ENCODE measurements at places on chromosomes 1 and 21.

DNA sequence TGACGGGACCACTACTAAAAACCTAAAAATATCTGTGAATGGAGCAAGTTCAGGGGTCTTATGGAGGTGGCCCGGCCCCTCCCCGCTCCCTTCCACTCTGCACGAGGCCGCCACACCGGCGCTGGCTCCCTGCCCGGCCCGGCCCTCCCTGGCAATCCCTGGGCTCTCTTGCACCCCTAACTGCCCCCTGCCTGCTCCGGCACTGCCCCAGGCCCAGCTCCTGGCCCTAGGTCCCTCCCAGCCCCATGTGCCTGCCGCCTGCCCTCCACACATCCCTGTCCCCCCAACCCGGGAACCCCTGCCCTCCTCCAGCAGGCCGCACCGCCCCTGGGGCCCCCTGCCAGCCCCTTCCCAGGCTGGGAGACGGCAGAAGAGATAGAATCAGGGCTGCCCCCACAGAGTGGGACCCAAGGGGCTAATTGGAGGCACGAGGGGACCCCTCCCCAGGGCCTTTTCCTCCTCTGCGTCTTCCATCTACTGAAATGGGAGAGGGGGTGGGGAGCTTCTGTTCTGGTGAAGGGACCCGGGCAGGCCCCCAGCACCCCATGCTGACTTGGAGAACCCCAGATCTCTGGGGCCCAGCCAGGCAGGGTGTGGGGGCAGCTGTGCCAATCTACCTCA lies 9.3 kb upstream of the CTRC start:
- DNase-seq: no peak

- DNase-seq: no peak
Observed at GRCh38 chr1:178962853-178963711, 62.6 kb upstream of the FAM20B start.

GRCh38 chr1:193079187-193079586 lies 19.8 kb downstream of the RO60 start:
- DNase-seq: no peak

- no peak for DNase-seq
Observed at GRCh38 chr1:167738158-167738557, 16.4 kb downstream of the MPZL1 start.

DNA sequence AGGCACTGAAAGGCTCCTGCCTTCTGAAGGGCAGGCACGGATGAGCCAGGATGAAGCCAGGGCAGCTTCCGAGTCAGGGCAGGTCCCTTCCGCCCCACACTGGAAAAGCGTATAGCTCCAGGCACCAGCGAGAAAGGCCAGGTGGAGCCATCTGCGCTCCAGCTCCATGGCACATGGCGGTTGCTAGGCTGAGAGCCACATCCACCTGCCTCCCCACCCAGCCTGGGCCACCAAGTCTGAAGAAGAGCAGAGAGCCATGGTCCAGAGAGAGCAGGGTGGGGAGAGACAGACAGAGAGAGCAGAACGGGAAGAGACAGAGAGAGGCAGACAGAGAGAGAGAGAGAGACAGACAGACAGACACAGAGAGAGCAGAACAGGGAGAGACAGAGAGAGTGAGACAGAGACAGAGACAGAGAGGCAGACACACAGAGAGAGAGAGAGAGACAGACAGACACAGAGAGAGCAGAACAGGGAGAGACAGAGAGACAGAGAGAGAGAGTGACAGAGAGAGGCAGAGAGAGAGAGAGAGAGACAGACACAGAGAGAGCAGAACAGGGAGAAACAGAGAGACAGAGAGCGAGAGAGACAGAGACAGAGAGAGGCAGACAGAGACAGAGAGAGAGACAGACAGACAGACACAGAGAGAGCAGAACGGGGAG lies 5.2 kb downstream of the FNDC10 start:
- DNase-seq: peak; percentile 26

- DNase-seq: no peak
Observed at GRCh38 chr1:159239551-159240220, 35.0 kb downstream of the ACKR1 start.

- no peak for DNase-seq
Observed at GRCh38 chr1:183137782-183138181, 48.3 kb upstream of the LAMC2 start.

- no peak for DNase-seq
Observed at GRCh38 chr1:59415881-59416280, 119.0 kb downstream of the FGGY start.

Data from NCI-H2171 treated with DMSO at 0.1 percent for 48 hours (cell line).